DND-41 (cell line): ENCODE measurements at places on chromosomes 4 and X.
A peak's percentile ranks its signal among the peaks of the same experiment; 100 is the strongest.

- DNase-seq = no peak
Measured at GRCh38 chr4:120730777-120731320, 191.7 kb downstream of the PRDM5 start.

- no peak for DNase-seq
Measured at GRCh38 chr4:16820329-16820728, 78.1 kb downstream of the LDB2 start.

- peak; percentile 56 for DNase-seq
Measured at GRCh38 chr4:36399762-36400353, 118.4 kb downstream of the DTHD1 start.

GRCh38 chr4:91032725-91033445 is 905.7 kb downstream of the CCSER1 start:
- DNase-seq = no peak

DNA sequence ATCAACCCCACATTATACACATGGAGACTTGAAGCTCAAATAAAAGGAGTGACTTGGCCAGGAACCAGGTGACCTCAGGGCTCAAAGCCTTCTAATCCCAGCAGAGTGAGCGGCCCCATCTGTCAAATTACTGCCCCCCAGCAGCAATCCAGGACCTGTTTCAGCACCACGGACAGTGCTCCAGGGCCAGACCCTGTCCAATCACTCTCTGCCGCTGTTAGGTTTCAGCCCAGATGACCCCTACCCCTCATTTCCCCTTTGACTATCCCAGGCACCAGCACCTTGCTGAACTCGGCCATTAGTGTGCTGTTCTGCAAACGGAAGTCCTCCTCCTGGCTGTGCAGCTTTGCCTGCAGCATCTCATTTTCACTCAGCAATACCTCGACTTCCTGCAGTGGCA is 5.1 kb downstream of the GRIPAP1 start:
- peak; percentile 25 for DNase-seq

DNA sequence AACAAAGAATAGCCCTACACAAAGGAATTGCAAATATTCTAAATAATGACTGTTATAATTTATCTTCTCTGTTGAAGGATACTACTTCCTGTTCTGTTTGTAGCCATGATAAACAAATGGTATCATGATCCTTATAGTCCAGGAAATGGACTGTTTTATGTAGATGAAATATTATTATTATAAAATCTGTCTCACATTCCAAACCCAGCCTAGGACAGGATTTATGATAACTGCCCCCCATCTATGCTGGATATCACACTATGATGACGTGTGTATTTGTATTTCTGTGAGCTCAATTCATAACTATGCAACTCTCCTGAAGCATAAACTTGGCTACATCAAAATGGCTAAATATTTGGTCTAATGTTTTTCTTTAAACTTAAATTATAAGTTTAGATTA is 21.3 kb downstream of the DMD start:
- no peak for DNase-seq

DNA sequence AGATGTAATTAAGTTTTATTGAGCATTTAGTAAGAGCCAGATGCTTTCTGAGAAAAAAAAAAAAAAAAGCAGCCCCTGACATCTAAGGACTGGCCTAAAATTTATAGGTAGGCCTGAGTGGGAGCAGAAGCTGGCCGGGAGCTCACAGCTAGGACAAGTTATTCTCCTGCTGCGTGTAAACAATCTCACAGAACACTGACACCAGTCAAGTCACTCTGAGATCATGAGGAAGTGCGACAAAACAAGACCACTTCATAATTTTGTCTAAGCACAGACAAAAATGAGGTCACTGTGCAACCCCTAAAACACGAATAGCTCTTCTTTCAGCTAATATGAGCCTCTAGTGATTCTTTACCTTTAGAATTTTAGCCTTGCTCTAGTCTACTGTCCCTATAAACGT is 15.3 kb upstream of the NSUN7 start:
- DNase-seq = no peak

DNA sequence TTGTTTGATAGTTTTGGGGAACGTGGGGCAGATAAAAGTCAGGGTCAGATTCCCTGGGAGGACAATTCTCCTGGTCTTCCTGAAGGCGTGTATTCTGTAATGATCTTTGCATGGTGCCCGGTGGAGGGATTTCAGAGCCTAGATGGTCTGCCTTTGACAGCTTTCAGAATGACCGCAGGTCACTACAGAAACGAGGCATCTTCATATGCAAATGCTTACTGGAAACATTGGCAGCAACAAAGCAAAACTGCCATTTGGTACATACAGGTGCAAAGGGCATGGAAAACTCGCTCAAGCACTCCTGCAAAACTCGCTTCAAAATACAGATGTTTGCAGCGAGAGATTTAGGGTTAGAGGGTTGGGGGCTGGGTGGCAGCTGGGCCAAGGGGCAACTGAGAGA is 8.8 kb downstream of the C4orf50 start:
- no peak for DNase-seq

DNA sequence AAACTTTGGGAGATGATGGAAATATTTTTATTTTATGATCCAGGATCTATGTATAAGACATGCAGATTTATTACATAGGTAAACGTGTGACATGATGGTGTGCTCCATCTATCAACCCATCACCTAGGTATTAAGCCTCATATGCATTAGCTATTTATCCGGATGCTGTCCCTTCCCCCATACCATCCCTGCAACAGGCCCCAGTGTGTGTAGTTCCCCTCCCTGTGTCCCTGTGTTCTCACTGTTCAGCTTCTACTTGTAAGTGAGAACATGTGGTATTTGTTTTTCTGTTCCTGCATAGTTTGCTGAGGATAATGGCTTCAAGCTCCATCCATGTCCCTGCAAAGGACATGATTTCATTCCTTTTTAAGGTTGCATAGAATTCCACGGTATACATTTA is 28.1 kb upstream of the ZCCHC4 start:
- DNase-seq = no peak

DNA sequence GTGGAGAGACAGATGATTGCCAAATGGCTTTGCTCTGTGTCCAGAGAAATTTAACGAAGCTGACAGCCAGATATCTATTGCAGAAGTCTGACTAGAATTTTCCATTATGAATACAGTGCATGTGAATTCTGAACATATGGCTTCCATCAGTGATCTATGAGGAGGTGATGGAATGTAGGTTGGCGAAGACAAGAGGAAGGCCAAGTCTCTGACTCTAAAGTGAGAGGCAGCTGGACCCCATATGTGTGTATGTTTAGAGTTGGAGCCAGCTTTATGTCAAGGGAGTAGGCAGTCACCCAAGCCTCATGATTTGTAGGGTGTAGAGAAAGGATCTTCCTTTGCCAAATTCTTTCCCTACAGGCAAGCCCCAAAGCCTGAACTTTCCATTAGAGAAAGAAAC is 76.2 kb upstream of the TEX13D start:
- no peak for DNase-seq

- no peak for DNase-seq
Measured at GRCh38 chr4:156971165-156971675, 379 bp downstream of the PDGFC start.

DNA sequence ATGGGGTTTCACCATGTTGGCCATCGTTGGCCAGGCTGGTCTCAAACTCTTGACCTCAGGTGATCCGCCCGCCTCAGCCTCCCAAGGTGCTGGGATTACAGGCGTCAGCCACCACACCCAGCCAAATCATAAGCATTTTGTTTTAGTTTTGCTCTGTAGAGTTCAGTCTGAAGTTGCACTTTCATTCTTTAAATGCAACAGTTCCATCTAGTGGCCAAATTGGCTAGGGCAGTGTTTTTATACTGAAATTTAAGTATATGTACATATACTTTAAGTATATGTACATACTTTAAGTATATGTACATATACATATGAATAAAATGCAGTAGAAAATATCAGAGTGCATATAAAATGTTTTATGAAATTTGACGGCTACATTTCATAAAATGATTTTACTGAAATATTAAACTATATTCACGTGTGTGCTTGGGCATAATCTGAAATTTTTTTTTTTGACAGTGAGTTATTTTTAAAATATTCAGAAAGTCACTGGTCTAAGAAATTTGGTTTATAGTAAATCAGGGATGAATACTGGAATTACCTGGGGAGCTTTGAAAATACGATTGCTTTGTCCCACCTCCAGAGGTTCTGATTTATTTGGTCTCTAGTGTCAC is 145.5 kb downstream of the NWD2 start:
- peak; percentile 31 for DNase-seq

- no peak for DNase-seq
Measured at GRCh38 chr4:174595141-174595929, 73.0 kb upstream of the HPGD start.
